ENCODE measurements at places on chromosomes 13 and 19. TPM values are rescaled to one million over a fixed set of nuclear protein-coding genes. Genes with fewer than 3 reads are reported as not detected.

EID2B gene
- total RNA-seq: 7.4 TPM

TM9SF2 gene
- total RNA-seq: 67.9 TPM

- no peak for DNase-seq
- no peak overlapping the region for H3K4me3 ChIP-seq
- H3K27me3 ChIP-seq: no peaks in the 10 kb centered on the region
- no peak overlapping the region for H3K27ac ChIP-seq
- no peaks in the 10 kb centered on the region for H3K36me3 ChIP-seq
- H3K4me1 ChIP-seq: no peaks in the 10 kb centered on the region
Observed at GRCh38 chr13:70054572-70054971, 53.1 kb upstream of the ATXN8OS start.

DNA sequence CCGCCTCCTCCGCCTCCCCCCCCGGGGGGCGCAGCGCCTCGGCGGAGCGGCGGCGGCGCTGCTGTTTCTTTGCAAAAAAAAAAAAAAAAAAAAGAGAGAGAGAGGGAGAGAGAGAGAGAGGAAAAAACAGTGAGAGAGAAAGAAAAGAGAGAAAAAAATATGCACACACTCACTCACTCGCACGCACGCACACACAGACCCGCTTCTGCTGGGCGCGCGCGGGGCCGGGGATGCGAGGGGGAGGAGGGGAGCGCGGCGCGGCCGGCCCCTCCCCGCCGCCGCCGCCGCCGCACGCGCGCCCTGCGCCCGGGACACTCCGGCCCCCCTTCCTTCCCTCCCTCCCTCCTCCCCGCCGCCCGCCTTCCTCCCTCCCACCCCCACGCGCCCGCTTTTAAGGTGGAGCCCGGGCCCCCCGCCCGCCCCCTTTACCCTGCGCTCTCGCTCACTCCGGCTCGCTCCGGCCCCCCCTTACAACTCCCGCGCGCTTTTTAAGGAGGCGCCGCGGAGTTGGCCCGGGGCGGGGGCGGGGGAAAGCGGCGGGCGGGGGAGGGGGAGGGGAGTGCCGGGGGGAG, at the start of gene SAMD1:
Gene SAMD1 (minus strand): TSS at position 243 of the 572 bp plus-strand sequence.
- peaks cover 19% of the 10 kb centered on the region for H3K36me3 ChIP-seq
- H3K4me3 ChIP-seq: peak within 1 kb of the TSS; percentile 82
- H3K27me3 ChIP-seq: no peaks in the 10 kb centered on the region
- H3K27ac ChIP-seq: peak within 1 kb of the TSS; percentile 99
- peaks cover 20% of the 10 kb centered on the region for H3K4me1 ChIP-seq

DNA sequence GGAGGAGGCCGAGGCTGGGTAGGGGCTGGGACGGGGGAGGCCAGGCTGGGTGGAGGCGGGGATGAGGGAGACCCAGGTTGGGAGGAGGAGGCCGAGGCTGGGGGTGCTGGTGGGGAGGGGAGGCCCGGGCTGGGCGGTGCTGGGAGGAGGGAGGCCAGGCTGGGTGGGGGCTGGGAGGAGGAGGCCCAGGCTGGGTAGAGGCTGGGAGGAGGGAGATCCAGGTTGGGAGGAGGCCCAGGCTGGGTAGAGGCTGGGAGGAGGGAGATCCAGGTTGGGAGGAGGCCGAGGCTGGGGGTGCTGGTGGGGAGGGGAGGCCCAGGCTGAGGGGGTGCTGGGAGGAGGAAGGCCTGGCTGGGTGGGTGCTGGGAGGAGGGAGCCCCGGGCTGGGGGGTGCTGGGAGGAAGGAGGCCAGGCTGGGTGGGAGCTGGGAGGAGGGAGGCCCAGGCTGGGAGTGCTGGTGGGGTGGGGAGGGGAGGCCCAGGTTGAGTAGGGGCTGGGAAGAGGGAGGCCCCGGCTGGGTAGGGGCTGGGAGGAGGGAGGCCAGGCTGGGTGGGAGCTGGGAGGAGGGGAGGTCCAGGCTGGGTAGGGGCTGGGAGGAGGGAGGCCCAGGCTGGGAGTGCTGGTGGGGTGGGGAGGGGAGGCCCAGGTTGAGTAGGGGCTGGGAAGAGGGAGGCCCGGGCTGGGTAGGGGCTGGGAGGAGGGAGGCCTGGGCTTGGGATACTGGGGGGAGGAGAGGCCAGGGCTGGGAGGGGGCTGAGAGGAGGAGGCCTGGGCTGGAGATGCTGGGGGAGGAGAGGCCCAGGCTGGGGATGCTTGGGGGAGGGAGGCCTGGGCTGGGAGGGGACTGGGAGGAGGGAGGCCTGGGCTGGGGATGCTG, 10.7 kb downstream of the TPGS1 start:
- no peak overlapping the region for H3K4me3 ChIP-seq
- H3K27me3 ChIP-seq: no peaks in the 10 kb centered on the region
- no peak overlapping the region for H3K27ac ChIP-seq
- no peak for DNase-seq
- H3K4me1 ChIP-seq: peaks cover 5% of the 10 kb centered on the region

- H3K27ac ChIP-seq: no peak overlapping the region
- no peak overlapping the region for H3K4me3 ChIP-seq
- H3K27me3 ChIP-seq: peaks cover 3% of the 10 kb centered on the region
- H3K36me3 ChIP-seq: no peaks in the 10 kb centered on the region
Observed at GRCh38 chr13:75226092-75226491, 255.9 kb downstream of the TBC1D4 start.

DNA sequence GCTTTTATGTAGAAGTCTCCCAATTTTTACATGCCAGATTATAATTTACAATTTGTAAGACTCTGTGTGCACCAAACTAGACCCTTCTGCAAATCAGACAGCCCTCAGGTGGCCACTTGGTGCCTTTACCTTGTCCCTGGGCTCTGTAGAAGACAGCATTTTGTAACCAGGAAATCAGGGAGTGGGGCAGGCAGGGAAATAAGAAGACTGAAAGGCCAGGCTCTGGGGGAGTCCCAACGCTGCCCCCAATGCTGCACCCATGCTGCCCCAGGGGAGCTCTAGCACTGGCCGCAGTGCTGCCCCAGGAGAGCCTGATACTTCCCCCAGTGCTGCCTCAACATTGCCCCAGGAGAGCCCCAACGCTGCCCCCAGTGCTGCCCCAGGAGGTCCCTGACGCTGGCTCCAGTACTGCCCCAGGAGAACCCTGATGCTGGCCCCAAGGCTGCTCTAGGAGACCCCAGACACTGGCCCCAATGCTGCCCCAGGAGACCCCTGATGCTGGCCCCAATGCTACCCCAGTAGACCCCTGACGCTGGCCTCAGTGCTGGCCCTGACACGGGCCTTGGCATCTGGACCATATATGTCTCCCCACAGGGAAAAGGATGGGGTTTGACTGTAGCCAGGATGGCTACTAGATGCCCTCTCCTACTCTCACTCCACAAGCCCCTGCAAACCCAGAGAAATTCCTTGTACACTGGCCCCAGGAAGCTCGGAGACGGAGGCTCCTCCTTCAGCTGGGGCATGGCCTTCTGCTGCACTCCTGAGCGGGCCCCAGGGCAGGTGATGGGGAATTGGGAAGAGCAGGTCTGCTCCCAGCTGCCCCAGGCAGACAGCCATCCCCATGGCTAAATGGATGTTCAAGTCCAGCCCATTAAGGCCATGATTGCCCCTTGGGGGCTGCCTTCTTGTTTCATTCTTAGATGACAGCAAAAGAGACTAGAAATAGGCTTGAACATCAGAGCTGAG, 23.6 kb downstream of the VSTM2B start:
- H3K27ac ChIP-seq: no peak overlapping the region
- H3K4me3 ChIP-seq: no peak overlapping the region
- H3K36me3 ChIP-seq: no peaks in the 10 kb centered on the region

DNA sequence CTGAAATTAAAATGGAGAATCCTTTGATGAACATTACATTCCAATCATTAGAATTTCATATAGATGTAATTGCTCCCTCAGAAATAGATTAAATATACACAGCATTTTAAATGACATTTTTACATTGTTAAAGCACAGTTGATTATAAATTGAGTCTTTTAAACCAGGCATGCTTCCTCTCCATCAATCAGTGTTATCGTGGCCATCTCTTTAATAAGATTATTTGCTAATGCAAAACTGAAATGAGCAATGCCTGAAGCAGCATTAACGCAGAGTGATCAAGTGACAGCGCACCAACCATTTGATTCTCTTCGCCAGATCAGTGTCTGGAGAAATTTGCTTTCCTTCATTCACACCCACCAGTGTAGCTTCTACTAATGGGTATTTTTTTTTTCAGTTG, 259.8 kb downstream of the OXGR1 start:
- no peaks in the 10 kb centered on the region for H3K36me3 ChIP-seq
- no peak overlapping the region for H3K4me3 ChIP-seq
- no peak for DNase-seq

GRCh38 chr19:49924004-49924880, 4.8 kb upstream of the ATF5 start:
- DNase-seq: no peak
- peak overlapping the region; percentile 65 for H3K27ac ChIP-seq
- no peak overlapping the region for H3K4me3 ChIP-seq
- H3K4me1 ChIP-seq: peaks cover 62% of the 10 kb centered on the region

GRCh38 chr19:13044231-13044836, 49.1 kb downstream of the NFIX start:
- peaks cover 12% of the 10 kb centered on the region for H3K27me3 ChIP-seq
- no peak overlapping the region for H3K27ac ChIP-seq
- peak; percentile 56 for DNase-seq
- no peaks in the 10 kb centered on the region for H3K36me3 ChIP-seq
- H3K4me3 ChIP-seq: no peak overlapping the region

- peaks cover 54% of the 10 kb centered on the region for H3K27me3 ChIP-seq
- H3K4me1 ChIP-seq: no peaks in the 10 kb centered on the region
- no peaks in the 10 kb centered on the region for H3K36me3 ChIP-seq
Observed at GRCh38 chr13:23928985-23929384, 31.7 kb upstream of the C1QTNF9B start.
